ENCODE measurements at places on chromosomes 5 and 9. TPM values are rescaled to one million over a fixed set of nuclear protein-coding genes. Genes with fewer than 3 reads are reported as not detected.

DNA sequence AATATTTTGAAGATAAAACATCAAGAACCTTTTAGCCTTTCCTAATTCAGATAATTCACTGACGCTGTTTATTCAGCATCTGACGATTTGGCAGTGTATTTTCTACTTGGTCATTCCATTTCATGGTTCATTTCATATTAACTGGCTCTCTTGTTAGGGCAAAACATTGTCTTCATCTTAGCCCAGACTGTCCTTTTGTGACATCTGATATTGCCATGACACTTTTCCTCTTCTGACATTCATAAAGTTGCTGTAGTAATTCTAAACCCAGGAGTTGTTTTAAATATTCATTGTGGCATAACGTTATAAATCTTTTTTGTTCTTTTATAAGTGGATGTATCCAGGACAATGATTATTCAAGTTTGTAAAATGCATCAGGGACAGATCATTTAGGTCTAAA, 1.8 kb downstream of the SCAMP1 start:
- no peak for DNase-seq

DNA sequence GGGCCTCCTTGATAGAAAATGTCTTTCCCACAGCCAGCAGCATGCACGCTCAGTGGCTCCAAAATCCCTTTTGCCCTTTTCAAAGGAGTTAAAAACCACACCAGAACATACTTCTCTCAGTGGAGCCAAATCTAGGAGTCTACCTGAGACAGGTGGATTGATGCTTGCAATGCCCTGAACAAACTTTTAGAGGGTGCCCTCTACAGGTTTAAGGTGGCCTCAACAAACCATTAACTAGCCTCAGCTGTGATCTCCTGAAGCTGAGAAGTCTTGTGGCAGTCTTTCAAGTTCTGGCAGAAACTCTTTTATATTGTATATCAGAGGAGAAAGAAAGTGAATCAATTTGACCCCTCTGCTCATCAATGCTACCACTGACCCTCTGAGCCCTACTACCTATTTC, 125.4 kb downstream of the MED27 start:
- DNase-seq: no peak

Gene EQTN
- polyA plus RNA-seq: 0.43 TPM

Gene SLCO6A1
- not detected for polyA plus RNA-seq

- DNase-seq: no peak
Measured at GRCh38 chr5:110738503-110738811, 350 bp upstream of the SLC25A46 start.

GRCh38 chr5:64690417-64691151, at the start of gene SHISAL2B:
SHISAL2B (plus strand) TSS chr5:64690503; CDS start chr5:64690624, 121 bp downstream.
- peak; percentile 22 for DNase-seq

GRCh38 chr5:116681334-116682013, 106.9 kb upstream of the SEMA6A start:
- no peak for DNase-seq

GRCh38 chr5:123671042-123671441, 159.1 kb downstream of the CSNK1G3 start:
- peak; percentile 61 for DNase-seq

Measured in left kidney (tissue), 8 donors.